ENCODE measurements at places on chromosomes 2 and 18. TPM values are rescaled to one million over a fixed set of nuclear protein-coding genes. Genes with fewer than 3 reads are reported as not detected.

SLC16A14 gene
- total RNA-seq = 3.2 TPM

OTOS gene
- not detected for total RNA-seq

UGT1A5 gene
- total RNA-seq = not detected

CTIF gene
- total RNA-seq = 36.8 TPM

DSC2 gene
- 0.23 TPM for total RNA-seq

ACSL3 gene
- total RNA-seq = 23.9 TPM

CRYGC gene
- total RNA-seq = not detected

DPY30 gene
- 40.0 TPM for total RNA-seq

FLACC1 gene
- 1.2 TPM for total RNA-seq

CAPN14 gene
- total RNA-seq = 0.12 TPM

MAP4K3 gene
- total RNA-seq = 24.5 TPM

HRH4 gene
- total RNA-seq = 0.08 TPM

NEMP2 gene
- total RNA-seq = 2.7 TPM

SNED1 gene
- total RNA-seq = 80.4 TPM

POU3F3 gene
- 2.3 TPM for total RNA-seq

HOXD13 gene
- total RNA-seq = not detected

GPBAR1 gene
- total RNA-seq = not detected

MFSD6 gene
- 3.2 TPM for total RNA-seq

CD226 gene
- total RNA-seq = 0.23 TPM

DLGAP1 gene
- 2.9 TPM for total RNA-seq

UNC50 gene
- 40.1 TPM for total RNA-seq

CNGA3 gene
- total RNA-seq = under 0.01 TPM

TUBA3E gene
- total RNA-seq = not detected

ASB18 gene
- total RNA-seq = not detected

FAM124B gene
- 0.12 TPM for total RNA-seq

SOCS6 gene
- 37.2 TPM for total RNA-seq

ORC4 gene
- 12.3 TPM for total RNA-seq

Data from smooth muscle cell of the coronary artery (primary cell).